D721Med (cell line): ENCODE measurements at places on chromosomes 12 and 14.
A peak's percentile ranks its signal among the peaks of the same experiment; 100 is the strongest.

- DNase-seq, result no peak
Observed at GRCh38 chr12:104654665-104655609, 198.2 kb downstream of the CHST11 start.

DNA sequence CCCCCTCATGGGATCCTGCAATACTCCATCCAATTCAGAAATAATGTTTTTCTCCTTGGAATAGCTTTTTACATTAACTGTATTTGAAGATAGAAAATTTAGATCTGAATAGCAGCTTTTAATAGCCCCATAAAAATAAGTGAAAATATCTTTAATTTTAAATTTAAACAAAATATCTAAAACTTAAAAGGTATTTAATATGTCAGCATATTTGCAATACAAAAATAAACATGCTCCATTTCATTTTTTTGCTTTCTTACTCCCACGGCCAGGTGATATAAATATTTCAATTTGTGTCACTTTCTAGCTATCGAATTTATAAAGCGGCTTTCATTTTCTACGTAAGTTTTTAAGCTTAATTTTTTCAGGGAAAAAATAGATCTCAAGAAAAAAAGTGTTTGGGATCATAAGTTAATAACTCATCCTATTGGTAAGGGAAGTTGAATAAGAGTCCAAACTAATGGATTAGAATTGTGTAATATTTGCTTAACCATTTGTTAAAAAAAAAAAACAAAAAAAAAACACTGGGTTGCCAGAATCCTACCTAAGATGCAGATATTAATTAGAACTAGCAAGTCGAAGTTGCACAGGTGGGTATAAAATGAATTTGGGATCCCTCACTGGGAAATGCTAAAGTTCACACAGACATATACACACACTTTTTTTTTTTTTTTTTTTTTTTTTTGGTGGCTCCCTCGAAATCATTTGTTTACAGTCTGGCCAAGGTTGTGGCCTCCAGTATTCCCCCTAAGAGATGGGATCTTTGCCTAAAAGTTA is 47.6 kb downstream of the PPP2R5C start:
- DNase-seq, result no peak

DNA sequence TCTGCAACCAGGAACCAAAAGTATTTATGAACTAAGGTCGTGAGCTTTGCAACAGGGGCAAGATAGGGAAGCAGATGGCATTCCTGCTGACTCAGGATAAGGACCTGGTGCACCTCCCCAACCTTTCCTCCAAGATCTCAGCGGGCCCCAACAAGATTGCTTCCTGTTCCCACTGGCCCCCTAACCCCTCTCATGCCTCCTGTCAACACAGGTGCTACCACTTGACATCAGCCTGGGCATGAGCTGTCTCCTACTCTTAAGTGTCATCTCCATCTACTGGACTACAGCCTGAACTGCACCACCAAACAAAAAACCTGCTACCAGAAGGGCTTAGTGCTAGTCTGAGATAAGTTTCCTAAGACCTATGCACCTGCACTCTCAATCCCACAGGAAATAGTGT is 32.7 kb downstream of the MED6 start:
- DNase-seq, result no peak

- no peak for DNase-seq
Observed at GRCh38 chr14:38357557-38357956, 101.7 kb upstream of the CLEC14A start.

DNA sequence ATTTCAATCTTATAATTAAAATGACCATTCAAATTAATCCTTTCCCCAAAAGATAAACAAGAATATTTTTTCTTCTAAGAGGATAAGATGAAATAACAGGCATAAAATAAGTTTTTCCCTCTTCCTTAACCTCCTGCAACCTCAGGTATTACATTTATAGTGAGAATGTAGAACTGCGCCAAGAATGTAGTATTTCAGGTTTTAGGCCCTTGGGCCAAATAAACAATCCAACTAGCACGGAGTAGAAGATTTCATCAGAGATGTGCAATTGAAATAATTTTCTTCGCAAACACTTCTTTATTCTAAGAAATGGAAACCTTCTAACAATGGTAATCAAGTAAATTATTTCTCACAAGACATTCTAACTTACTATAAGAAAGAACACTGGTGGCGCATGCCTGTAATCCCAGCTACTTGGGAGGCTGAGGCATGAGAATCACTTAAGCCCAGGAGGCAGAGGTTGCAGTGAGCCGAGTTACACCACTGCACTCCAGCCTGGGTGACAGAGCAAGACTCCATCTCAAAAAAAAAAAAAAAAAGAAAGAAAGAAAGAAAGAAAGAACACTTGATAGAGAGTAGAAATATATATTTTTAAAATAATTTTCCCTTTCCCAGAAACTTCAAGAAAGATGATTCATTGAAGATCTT is 100.8 kb downstream of the TAOK3 start:
- no peak for DNase-seq

GRCh38 chr14:85085981-85086380 is 444.0 kb upstream of the FLRT2 start:
- DNase-seq, result no peak

DNA sequence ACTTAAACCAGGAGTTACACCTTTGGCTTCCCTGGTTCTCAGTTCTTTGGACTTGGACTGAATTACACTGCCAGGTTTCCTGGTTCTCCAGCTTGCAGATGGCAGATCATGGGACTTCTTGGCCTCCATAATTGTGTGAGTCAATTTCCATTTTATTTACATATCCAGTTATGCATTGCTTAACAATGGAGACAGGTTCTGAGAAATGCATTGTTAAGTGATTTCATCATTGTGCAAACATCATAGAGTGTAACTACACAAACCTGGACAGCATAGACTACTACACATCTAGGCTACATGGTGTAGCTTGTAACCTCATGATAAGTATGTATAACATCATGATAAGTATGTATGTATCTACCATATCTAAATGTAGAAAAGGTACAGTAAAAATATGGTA is 276.1 kb upstream of the BTG1 start:
- DNase-seq, result no peak

DNA sequence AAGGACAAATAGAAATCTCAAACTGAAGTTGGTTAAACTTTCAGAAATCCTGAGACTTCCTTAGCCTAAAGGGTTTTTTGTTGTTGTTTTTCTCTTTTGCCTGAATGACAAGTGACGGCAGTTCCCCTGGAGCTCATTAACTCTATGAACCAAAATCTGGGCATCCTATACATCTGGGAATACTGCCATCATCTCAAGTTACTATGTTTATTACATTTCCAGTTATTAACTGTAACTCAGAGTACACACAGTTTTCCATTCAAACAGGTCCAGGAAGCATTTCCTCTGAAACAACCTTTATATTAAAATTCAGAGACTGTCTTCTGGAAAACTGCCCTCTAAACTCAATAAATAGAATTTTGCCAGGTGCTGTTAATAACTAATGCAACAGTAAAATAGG is 55.6 kb upstream of the CDKL1 start:
- no peak for DNase-seq

- no peak for DNase-seq
Observed at GRCh38 chr14:84025106-84026012, 1504.6 kb upstream of the FLRT2 start.

GRCh38 chr14:54420478-54421142 is 20.6 kb downstream of the CNIH1 start:
- no peak for DNase-seq

- no peak for DNase-seq
Observed at GRCh38 chr14:74936731-74937130, 13.7 kb upstream of the RPS6KL1 start.

- DNase-seq, result no peak
Observed at GRCh38 chr14:81162941-81163340, 57.8 kb downstream of the GTF2A1 start.

DNA sequence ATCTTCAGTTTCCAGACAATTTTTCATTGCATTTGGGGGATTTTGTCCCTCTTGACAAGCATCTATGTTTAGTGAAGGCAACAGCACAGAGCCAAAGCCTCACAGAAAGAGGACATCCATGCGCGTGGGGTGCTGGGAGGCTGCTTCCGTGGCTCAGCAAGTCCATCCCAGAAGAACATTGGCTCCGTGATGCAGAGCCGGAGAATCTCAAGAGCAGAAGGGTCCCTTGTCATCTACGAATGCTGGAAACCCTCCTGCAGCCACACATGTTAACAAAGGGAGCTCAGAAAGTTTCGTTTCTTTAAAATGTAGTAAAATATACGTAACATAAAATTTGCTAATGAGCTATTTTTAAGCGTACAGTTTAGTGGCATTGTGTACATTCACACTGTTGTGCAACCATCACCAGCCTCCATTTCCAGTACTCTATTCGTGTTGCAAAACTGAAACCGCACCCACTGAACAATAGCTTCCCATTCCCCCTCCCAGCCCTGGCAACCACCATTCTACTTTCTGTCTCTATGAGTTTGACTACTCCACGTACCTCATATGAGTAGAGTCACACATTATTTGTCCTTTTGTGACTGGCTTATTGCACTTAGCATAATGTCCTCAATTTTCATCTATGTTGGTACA is 185.9 kb downstream of the TTC7B start:
- DNase-seq, result no peak

- no peak for DNase-seq
Observed at GRCh38 chr12:27177706-27178105, 66.4 kb upstream of the STK38L start.

- DNase-seq, result no peak
Observed at GRCh38 chr12:113500782-113501311, 29.2 kb upstream of the LHX5 start.

- no peak for DNase-seq
Observed at GRCh38 chr12:26723379-26724308, 109.3 kb downstream of the ITPR2 start.

GRCh38 chr14:98724734-98725133 is 547.3 kb downstream of the BCL11B start:
- no peak for DNase-seq

GRCh38 chr12:131365821-131366260 is 345.0 kb upstream of the SFSWAP start:
- DNase-seq, result no peak

GRCh38 chr14:54166049-54166950 is 209.7 kb upstream of the BMP4 start:
- DNase-seq, result no peak

GRCh38 chr12:124545508-124546418 is 21.6 kb downstream of the NCOR2 start:
- no peak for DNase-seq

GRCh38 chr12:116861320-116861719 is 19.9 kb downstream of the HRK start:
- DNase-seq, result no peak

GRCh38 chr14:52268279-52269061 is 972 bp downstream of the PTGDR start:
- peak; percentile 25 for DNase-seq

GRCh38 chr12:4443616-4444015 is 2.0 kb downstream of the FGF6 start:
- DNase-seq, result no peak

DNA sequence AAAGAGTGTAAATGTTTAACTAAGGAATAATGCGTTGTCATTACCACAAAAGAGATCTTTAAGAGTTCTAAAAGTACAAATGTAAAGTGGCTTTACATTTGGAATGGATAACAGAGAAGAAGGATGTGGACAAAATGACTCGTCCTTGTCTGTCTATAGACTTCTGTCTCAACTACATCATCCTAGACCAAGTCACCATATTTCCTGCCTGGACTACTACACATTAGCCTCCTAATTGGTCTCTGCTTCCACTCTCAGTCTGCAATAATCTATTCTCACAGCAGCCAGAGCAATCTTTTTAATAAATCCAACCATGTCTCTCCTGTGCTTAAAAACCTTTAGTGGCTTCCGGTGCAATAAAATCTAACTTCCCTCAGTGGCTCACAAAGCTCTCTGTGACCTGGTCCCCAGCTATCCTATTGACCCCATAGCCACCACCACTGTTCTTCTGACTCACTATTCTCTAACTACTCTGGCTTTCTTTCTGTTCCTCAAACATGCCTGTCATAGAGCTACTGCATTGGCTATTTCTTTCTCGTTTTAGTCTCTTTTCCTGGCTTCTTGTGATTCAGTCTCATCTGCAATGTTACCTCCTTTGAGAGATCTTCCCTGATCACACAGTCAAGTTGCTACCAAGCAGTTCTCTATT is 91.1 kb downstream of the MYF5 start:
- no peak for DNase-seq

- no peak for DNase-seq
Observed at GRCh38 chr12:108173892-108174291, 44.8 kb downstream of the WSCD2 start.

DNA sequence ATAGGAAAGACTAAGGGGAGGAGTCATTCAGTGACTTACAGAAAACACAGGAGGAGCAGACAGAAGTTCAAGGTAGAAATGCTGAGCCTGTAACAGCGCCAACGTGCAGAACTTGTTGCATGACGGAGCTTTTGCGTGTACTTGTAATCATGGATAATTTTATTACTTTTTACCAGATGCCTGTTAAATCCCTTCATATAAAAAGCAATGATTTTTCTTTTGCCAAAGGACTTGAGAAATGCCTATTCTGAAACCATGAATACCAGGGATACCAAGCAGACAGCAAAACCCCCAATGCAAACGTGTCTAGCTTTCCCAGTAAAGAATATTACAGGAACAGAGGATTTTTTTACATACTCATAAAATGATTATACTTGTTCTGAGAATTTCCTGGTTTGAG is 163.6 kb upstream of the GSC start:
- DNase-seq, result no peak

DNA sequence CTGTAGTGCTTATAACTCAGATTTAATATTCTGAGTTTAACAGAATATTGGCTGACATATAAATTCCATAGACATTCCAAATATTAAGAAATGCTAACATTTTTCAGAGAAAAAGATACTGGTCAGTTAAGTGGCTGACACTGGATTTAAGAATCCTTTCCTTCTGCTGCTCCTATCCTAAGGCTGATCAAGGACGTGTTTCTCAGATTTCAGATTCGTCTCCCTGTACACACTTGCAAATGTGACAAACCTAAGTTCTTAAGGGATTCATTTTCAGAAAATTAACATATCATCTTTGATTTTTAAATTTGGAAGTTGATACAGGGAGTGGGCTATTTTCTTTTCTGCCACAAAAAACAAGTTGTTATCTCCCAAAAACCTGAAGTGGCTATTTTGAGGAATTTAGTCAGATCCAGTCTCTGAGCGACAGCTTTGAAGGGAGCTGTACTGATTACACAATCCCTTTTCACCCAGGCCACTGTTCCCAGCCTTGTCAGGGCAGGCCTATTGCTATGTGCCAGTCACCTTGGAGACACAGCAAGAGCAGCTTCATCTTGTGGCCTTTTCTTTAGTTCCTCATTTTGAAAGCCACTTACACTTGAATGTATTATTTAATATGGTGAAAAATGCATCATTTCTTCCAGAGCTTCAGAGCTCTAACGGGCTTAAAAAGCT is 370.6 kb downstream of the KCNH5 start:
- DNase-seq, result no peak

- no peak for DNase-seq
Observed at GRCh38 chr14:74414403-74415114, 11.5 kb downstream of the SYNDIG1L start.
